ENCODE measurements at places on chromosomes 4 and X.

- DNase-seq = no peak
Measured at GRCh38 chrX:13346646-13347045, 26.8 kb upstream of the ATXN3L start.

DNA sequence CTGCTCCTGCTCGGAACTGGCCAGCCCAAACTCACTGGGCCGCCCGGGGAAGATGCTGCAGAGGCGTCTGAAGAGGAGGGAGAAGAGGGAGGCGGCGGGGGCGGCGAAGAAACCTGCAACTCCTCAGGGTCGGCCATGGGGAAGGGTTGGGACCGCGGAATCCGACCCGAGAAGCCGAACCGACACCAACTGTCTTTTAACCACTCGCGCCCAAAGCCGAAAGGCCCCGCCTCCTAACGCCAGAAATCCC is at the start of gene C4orf46:
Gene C4orf46 (minus strand): TSS at position 223 of the 250 bp plus-strand sequence. CDS start 86 bp downstream, at position 137.
- no peak for DNase-seq

- DNase-seq = no peak
Measured at GRCh38 chr4:152020073-152020472, 259.3 kb upstream of the GATB start.

DNA sequence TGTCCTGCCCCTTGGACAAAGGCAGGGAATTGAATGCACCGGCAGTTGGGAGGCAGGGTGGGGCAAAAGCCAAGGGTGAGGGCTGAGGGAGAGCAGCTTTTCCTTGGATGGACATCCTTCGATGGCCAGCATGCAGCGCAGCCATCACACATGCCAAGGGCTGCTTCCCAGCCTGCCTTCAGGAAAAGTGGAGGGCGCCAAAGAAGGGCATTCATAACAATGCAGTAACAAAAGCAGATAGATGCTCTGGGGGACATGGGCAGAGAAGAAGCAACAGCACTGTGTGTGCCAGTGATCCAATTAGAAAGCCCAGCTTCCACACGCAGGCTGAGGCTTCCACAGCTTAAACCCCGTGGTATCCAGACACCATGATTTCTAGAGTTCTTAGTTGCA is 71.5 kb downstream of the TSPAN5 start:
- no peak for DNase-seq

GRCh38 chr4:635851-636627 is 10.7 kb downstream of the PDE6B start:
- DNase-seq = no peak

DNA sequence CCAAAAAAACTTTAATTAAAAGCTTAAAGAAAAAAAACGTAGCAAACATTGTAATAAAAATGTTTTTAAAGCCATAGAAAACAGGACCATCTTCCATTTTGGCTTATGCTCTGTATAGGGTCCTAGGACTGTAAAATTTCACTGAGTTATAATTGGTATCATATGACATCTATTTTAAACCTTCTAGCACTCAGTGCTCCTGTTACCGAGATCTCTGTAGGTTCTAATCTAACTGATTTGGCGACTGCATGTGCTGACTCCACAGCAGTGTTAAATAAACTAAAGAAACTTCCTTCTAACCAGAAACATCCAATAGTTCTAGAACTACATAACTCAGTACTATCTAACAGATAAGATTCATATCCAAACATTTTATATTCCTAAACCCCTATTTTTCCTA is at the start of gene ASB11:
Gene ASB11 (minus strand): TSS at position 132 of the 400 bp plus-strand sequence. CDS start 35 bp downstream, at position 97.
- DNase-seq = no peak

- no peak for DNase-seq
Measured at GRCh38 chrX:8663325-8663724, 68.6 kb downstream of the ANOS1 start.

DNA sequence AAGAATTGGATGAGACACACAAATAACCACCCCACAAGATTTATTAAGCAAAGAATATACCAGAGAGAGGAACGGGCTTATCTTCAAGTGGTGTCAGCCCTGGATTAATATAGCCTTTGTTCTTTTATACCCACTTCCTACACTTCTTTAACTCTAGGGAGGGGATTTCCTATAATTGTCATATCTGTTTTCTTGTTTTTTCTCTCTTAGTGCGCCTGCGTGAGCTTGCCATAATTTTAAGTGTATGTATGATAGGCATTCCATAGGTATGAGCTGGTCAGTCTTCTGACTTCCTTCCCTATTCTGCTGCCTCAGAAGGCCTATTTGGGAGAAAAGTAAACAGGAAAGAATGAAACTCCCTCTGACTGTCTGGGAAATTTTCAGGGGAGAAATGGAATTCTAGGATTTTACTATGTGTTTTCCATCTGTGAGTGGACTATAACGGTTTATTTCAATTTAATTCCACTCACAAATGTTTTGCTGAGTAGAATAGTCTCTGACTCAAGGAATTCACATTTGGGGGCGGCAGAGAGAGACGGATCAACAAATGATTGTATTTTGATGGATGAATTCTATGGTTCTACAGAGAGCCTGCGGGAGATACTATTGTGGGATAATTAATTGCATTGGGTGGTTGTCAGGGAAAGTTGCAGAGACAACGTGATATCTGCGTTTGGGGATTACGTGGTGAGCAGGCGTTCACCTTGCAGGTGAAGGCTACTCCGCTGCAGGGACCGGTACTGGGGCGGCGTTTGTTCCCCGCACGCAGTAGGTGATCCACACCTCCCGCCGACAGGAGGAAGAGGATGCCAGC is 626 bp upstream of the CEP135 start:
- peak; percentile 63 for DNase-seq

GRCh38 chrX:107672955-107673378 is 44.7 kb downstream of the PRPS1 start:
- DNase-seq = peak; percentile 31

DNA sequence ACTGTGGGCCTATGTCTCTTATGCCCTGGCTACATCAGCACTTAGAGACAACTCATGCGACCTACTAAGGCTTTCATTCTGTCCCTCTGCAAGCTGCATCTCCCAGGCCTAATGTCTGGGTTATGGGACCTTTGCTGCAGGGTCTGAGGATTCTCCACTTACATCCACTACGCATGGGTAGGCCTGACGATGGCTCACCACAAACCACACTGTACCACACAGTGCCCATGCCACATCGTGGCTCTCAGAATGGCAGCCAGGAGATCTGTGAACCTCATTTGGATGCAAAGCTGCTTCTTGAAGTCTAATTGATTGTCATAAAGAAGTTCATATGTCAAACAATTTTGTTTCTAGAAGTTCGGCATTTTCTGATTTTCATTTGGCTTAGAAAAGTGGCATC is 84.6 kb upstream of the BEND4 start:
- no peak for DNase-seq

GRCh38 chrX:110418316-110419235 is 59.9 kb downstream of the RTL9 start:
- DNase-seq = peak; percentile 59

GRCh38 chr4:94181815-94182214 is 25.9 kb upstream of the SMARCAD1 start:
- no peak for DNase-seq

GRCh38 chrX:120293015-120293414 is 18.2 kb downstream of the TMEM255A start:
- DNase-seq = no peak

GRCh38 chr4:182960228-182960627 is 43.0 kb upstream of the DCTD start:
- DNase-seq = no peak

- DNase-seq = no peak
Measured at GRCh38 chr4:40193016-40193571, 3.7 kb upstream of the RHOH start.

GRCh38 chrX:46796574-46797191 is 37.8 kb upstream of the SLC9A7 start:
- DNase-seq = peak; percentile 49

DNA sequence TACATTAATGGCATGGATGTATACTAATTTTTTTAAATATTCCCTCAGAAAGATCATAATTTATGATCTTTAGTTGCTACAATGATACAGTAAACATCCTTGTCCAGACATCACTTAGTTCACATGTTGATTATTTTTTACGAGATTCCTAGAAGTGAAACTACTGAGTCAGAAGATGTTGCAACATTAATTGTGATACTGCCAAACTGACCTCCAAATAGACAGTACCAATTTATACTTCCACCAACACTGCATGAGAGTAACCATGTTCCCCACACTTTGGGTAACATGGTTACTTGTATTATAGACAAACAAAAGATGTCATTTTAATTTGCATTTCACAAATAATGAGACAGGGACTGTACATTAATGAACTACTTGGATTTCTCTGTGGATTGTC is 19.6 kb downstream of the RCHY1 start:
- DNase-seq = no peak

GRCh38 chr4:54561940-54562339 is 95.8 kb upstream of the KIT start:
- DNase-seq = no peak

DNA sequence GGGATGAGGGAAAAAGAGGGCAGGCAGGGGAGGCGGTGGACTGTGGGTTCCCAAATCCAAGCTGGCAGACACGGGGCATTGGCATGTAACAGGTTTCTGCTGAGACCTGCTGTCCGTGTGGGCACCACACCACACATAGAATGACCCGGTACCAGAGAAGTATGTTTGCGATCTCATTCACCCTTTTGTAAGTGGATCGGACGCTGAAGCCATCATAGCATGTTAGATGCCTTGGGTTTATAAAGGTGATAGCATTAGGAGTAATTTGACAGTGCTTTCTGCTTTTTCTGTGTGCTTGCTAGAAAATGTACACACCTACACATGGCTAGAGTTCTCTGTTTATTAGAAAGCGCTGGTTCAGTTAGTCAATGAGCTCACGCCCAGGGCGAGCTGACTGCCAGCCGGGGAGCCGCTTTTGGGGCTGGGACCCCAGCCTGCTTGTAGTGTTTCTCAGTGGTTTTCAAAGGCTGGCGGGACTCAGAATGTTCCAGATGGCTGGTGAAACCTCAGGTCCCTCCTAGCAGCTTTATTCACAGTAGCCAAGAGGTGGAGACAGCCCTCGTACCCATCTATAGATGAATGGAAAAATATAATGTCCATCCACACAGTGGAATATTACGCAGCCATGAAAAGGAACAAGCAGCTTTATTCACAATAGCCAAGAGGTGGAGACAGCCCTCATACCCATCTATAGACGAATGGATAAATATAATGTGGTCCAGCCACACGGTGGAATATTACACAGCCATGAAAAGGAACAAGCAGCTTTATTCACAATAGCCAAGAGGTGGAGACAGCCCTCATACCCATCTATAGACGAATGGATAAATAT is 579 bp downstream of the IL3RA start:
- DNase-seq = no peak

DNA sequence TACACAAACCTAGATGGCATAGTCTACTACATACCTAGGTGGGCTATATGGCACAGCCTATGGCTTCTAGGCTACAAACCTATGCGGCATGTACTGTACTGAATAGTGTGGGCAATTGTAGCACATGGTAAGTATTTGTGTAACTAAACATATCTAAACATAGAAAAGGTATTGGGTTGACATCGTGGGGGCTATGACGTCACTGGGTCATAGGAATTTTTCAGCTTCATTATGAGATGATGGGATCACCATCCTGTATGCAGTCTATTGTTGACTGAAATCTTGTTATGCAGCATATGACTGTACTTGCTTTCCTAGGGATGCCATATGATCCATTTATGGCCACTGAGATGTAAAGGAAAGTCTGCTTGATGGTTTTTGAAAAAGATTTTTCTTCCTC is 1.9 kb upstream of the EXOC1L start:
- no peak for DNase-seq

- DNase-seq = no peak
Measured at GRCh38 chrX:53184836-53185235, 40.2 kb downstream of the KDM5C start.

- DNase-seq = no peak
Measured at GRCh38 chrX:73852022-73852421, 289.0 kb downstream of the CHIC1 start.

DNA sequence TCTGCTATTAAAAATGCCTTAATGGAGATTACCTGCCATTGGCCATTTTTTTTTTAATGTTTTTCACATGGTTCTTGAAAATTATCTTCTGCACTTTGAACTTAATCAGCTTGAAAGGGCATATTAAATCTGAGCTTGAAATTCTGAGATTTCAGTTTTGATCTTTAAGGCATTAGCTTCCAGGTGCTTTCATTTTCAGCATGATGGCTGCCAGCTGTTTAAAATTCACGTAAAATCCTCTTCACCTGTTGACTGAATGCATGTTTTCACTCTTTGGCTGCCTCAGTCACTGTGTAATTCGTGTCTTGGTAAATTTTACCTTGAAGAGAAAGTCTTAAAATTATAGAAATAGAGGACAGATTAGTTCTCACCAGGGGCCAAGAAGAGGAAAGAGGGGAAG is 39.6 kb downstream of the SMAD1 start:
- no peak for DNase-seq

- no peak for DNase-seq
Measured at GRCh38 chr4:70437197-70437596, 34.8 kb upstream of the MUC7 start.

DNA sequence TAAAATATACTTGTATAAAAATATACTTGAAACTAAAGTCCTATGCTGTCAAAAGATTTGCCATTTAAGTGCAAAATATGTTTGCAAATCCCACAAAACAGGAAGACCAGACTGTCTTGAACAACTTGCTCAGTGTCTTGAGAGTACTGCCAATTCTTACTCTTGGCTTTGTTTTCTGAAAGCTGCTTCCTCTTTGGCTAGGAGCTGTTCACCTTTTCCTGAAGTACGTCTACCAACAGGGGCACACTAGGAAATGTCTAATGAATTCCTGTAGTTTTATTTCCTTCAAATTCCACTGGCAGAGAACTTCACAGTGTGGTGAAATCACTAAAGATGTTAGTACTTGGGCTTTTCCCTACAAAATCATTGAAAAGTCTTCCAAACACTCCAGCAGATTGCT is 46.4 kb upstream of the ABCG2 start:
- DNase-seq = peak; percentile 16

GRCh38 chrX:54807524-54808108 is at the start of gene MAGED2:
TSS of gene MAGED2 (plus strand) at chrX:54807745. CDS start at chrX:54809332, 1,587 bp downstream.
- no peak for DNase-seq

DNA sequence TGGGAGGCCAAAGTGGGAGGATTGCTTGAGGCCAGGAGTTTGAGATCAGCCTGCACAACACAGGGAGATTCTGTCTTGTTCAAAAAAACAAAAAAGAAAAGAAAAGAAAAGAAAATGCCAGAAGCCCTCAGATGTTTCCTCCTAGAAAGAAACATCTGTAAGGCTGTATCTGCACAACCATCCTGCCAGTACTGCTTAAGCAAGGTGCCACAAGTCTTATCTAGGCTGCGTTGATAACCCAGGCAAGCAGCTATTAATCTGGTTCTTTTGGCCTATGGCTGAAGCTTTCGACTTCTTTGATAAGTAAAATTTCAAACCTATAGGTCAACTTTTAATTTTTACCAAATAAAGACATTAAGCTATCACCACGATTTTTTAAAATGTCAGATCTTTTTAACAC is 3.1 kb downstream of the COX18 start:
- no peak for DNase-seq

GRCh38 chr4:81494031-81494431 is 22.3 kb upstream of the RASGEF1B start:
- no peak for DNase-seq

- DNase-seq = no peak
Measured at GRCh38 chr4:145528601-145529000, 46.9 kb downstream of the SMAD1 start.

GRCh38 chrX:43581167-43581566 is 74.9 kb upstream of the MAOA start:
- no peak for DNase-seq

GRCh38 chrX:153882086-153882498 is 3.9 kb downstream of the L1CAM start:
- DNase-seq = no peak

Measured in A549 (cell line).